ENCODE measurements at places on chromosomes 5 and 9.

DNA sequence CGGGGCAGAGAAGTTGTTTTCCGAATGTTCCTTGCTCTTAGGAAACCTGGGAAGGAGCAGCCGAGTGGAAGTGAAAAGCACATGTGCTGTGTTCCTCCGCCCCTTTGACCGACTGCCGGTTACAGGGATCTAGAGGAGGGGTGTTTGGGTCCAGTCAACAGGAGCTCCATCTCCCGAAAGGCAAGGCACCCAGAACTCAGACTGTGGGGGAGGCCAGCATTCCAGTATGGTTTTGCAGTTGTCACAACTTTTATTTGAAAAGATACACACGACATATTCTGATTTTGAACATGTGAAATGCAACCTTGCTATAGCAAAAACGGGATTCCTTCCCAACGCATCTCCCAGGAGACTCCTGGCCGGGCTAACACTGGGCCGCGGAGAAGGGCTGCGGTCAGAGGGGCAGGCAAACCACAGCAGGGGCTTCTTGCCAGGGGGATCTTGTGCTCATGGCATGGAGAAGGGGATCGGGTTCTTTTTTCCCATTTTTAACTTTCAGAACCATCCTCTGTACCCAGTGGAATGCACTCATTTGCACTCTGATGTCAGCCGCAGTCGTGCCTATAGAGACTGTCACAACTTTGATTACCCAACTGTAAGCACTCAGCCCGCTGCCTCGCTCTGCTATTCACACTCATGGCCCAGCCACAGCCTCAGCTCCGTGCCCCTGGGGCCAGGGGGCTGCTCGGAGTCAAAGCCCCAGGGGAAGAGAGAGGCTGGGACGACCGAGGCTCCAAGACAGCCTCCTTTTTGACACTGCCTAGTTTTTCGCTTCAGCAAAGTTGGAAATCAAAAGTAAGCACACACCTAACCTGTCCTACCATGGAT lies 3.9 kb downstream of the QRFP start:
- no peak for DNase-seq

- no peak for DNase-seq
Measured at GRCh38 chr5:2866662-2867372, 115.3 kb upstream of the IRX2 start.

GRCh38 chr5:104652271-104652861 lies 1089.8 kb upstream of the NUDT12 start:
- peak; percentile 10 for DNase-seq

- DNase-seq: no peak
Measured at GRCh38 chr5:53323943-53324642, 156.3 kb upstream of the FST start.

DNA sequence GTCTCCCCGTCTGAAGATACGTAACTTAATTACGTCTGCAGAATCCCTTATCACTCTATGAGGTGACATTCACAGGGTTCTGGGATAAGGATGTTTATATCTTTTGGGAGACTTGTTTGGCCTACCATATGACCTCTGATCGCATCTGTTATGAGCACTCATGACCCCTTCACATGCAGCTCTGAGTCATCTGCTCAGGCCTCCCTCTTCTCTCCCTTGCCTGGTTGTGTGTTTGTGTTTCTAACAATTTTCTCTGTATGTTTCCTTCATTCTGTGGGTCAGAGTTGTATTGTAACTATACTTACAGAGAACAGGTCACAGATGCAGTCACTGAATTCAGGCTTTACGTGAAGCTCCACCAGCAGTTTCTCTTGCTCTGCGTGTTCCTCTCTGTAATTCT lies 330.6 kb downstream of the TENT4A start:
- DNase-seq: no peak

DNA sequence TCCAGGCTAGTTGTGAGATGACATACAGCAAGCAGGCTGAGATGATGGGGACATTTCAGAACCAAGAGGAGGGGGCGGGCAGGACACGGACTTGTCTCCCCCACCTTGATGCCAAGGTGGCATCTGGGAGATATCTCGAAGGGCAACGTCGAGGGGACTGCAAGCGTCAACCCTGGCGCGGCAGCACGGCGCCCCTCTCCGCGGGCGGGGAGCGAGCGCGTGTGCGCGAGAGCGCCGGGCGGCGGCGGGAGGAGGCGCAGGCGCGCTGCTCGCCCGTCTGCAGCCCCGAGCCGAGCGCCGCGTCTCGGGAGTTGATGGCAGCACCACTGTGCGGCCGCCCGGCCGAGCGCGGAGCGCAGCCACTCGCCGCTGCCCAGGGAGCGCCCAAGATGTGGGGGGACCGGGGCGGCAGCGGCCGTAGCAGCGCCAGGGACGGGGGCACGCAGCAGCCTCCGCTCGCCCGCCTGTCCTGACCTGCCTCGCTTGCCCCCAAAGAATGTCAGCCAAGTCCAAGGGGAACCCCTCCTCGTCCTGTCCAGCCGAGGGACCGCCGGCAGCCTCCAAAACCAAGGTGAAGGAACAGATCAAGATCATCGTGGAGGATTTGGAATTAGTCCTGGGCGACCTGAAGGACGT lies at the start of gene PRR16:
Gene PRR16, plus strand, starts transcription at position 310 of the 636 bp plus-strand sequence.
- DNase-seq: peak; percentile 85

DNA sequence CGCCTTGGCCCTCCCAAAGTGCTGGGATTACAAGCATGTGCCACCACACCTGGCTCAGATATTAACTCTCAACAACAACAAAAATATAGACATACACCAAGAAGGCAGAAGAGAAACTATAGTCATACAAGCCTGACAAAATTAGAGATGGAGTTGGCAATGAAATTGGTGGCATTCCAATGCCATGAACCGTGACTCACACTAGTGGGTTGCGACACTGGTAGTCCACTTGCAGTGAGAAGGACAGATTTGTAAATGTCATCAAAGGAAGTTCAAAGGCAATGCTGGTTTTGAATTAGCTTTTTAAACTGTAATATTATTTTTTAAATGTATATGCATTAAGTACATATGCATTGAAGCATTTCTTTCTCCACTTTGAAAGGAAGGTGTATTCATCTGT lies 8.5 kb upstream of the DNAJC25 start:
- DNase-seq: peak; percentile 16

GRCh38 chr5:151357792-151358191 lies 10.4 kb upstream of the SLC36A2 start:
- no peak for DNase-seq

GRCh38 chr9:119412399-119412798 lies 43.2 kb upstream of the BRINP1 start:
- DNase-seq: peak; percentile 27

DNA sequence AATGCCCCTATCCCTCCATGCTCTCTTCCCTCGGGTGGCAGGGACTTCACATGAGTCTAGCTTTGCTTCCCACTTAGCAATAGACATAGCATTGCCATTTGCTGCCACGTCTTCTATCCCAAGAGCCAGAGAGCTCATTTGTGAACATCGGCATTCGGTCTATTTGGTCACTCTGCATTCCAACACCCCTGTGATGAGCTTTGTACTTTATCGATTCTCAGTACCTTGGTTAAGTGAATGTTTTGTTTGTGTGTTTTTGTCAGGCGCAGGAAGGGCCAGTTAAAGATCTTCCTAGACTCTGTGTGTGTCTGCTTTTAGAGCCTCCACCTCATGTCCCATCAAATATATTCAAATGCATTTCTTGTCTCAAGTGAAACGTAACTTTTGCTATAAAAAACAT lies 141.7 kb downstream of the TARS1 start:
- no peak for DNase-seq

GRCh38 chr9:123548741-123549545 lies 192.9 kb downstream of the CRB2 start:
- no peak for DNase-seq

DNA sequence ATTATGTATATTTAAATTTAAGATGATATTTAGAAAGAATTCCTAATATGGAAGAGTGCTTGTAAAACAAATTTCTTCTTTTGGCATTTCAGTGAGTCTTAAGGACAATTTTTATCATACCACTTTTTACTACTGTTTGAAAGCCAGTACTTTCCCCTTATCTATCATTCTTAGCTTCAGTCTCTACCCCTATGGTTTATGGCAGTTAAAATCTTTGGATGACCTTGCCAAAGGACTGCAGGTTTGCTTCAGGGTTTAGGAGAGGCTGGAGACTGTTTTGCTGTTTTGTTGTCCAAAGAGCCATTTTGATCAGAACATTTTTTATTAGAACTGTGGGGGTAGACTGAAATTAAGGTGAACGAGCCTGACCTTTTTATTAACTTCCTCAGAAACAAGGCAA lies 30.8 kb downstream of the SLC38A9 start:
- no peak for DNase-seq

DNA sequence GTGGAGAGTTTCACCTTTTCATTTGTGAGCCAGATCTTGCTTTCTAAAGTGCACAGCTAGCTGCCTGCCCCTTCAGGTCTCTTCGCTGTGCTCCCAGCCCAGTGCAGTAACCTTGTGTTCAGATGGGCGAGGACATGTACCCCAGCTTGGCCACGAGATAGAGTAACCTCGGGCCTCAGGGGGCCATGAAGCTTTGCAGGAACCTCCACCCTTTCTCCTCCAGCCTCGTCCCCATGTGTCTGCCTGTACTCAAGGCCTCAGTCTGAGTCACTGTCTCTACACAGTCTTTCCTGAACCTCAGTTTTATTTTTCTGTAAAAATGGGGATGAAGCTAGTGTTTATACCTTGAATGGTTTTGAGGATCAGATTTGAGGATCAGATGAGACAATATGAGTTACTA lies 37.9 kb downstream of the ERGIC1 start:
- DNase-seq: no peak

DNA sequence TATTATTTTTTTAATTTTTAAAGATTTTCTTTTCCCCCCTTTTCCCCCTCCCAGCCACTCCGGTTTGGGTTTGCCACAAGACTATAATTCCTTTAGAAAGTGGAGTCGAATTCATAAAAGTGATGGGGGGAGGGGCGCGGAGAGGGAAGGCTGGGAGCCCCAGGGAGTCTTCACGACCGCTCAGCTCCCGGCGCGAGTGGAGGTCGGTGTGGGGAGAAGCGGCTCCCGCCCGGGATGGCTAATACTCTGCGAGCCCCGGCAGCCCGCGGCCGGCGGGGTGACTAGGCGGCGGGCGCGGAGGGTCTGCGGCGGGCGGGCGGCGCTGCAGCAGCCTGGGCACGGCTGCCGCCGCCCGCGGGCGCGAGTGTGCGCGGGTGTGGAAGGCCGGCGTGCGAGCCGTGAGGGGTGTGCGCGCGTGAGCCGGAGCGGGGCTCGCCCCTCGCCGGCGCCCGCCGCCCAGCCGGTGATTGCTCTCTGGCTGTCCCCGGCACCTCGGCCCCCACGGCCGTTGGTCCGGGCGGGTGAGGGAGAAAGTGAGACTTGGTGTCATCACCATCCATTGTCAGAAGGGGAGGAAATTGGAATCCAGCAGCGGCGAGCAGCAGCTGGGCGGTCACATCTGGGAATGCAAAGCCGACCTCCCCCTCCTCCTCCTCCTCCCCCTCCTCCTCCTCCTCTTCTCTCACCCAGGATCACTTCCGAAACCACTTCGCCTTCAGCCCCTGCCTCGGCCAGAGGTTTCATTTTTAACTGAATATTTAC lies at the start of gene PARP8:
Gene PARP8, plus strand, starts transcription at position 377 of the 762 bp plus-strand sequence. CDS start 459 bp downstream, outside the sequence.
- DNase-seq: peak; percentile 58

DNA sequence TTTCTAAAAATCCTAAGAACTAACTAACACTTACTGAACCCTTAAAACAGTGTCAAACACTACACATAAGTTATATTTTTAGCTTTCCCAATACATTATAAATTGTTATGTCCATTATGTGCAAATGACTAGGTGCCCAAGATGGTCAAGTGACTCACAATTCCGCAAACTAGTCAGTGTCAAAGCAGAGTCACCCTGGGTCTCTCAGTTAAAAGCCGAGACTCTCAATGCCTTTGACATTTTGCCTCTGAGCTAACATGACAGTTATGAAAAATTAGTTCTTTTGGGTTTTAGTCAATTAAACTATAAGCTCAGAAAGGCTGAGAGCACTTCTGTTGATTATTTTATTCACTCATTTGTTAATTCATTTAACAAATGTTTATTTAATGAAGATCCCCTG lies 42.3 kb upstream of the GABRG2 start:
- no peak for DNase-seq

DNA sequence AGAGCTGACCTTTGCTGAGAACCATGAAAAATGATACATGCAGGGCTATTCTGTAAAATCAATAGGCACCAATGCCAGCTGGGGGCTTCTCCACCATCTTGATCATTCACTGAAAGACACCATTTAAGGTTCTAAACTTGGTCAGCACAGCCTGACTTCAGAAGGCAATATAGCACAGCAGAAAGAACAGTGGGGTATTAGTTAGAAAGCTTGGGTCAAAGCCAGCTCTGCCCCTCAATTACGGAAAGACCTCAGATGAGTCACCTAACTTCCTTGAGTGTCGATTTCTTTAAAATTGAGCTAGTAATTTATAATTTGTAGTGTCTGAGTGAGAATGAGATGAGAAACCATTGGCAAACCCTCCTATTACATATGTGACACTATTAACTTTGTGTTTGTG lies 3.4 kb downstream of the TNC start:
- no peak for DNase-seq

- DNase-seq: peak; percentile 44
Measured at GRCh38 chr9:88799541-88800328, 191.5 kb upstream of the S1PR3 start.

DNA sequence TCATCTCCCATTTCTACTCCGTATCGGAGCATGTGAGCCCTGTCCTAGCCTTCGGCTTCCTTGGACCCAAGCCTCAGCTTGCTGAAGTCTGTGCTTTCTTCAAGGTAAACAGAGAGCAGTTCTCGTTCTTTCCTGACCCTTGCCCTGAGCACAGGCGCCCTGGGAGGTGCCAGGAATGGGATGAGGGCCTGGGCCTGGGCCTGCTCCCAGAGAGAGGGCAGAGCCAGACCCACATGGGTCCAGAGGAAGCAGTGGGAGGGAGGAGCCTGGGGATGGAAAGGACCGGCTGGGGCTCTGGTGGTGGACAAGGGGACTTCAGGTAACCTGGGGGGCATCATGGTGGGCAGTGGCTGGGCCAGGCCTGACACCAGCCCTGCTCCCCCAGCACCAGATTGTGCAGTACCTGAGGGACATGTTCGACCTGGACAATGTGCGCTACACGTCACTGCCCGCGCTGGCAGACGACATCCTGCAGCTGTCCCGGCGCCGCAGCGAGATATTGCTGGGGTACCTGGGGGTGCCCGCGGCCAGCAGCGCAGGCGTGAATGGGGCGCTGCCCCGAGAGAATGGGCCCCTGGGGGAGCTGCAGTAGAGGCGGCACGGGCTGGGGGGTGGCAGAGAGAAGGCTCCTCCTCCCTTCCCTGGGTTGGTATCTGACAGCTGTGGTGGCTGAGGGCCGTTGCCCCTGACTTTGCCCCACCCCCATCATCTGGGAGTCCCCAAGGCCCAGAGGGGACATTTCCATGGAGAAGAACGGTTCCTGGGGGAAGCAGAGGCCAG lies 10.9 kb upstream of the DOLPP1 start:
- DNase-seq: no peak

Measured in iPS-NIHi11 (cell line).